ACHN (cell line): ENCODE measurements at places on chromosomes 7 and 10.

GRCh38 chr7:119733127-119733879, 539.7 kb upstream of the KCND2 start:
- no peak for DNase-seq

DNA sequence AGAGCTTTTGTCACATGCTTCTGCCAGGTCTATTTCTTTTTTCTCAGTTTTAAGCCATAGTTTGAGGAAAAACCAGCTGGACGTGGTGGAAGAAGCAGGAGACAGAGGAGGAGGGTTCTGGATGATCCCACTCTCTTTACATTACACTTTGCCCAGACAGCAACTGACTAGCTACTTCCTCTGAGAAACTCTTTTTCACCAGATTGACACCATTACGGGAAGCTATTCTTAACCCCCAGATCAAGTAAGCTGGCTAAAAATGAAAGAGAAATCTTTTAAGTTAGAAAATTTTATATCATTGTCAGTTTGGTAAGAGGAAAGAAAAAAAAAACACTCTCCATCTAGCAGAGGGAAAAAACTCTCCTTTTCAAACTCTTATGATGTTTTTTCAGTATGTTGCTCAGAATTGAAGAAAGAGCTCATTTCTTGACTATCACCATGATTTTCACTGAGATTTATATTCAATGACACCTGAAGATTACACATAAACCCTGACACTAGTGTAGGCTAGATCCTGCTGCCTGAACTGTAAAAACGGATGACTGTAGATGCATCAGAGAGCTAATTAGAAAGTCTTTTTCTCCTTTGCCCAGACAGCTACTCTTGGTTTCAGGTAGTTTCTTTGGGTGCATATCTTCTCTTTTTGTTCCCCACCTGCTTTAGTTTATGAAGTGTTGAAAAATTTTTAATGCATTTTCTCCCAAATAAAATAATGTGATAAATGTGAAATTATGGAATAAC, 203.1 kb downstream of the TFEC start:
- DNase-seq = no peak

DNA sequence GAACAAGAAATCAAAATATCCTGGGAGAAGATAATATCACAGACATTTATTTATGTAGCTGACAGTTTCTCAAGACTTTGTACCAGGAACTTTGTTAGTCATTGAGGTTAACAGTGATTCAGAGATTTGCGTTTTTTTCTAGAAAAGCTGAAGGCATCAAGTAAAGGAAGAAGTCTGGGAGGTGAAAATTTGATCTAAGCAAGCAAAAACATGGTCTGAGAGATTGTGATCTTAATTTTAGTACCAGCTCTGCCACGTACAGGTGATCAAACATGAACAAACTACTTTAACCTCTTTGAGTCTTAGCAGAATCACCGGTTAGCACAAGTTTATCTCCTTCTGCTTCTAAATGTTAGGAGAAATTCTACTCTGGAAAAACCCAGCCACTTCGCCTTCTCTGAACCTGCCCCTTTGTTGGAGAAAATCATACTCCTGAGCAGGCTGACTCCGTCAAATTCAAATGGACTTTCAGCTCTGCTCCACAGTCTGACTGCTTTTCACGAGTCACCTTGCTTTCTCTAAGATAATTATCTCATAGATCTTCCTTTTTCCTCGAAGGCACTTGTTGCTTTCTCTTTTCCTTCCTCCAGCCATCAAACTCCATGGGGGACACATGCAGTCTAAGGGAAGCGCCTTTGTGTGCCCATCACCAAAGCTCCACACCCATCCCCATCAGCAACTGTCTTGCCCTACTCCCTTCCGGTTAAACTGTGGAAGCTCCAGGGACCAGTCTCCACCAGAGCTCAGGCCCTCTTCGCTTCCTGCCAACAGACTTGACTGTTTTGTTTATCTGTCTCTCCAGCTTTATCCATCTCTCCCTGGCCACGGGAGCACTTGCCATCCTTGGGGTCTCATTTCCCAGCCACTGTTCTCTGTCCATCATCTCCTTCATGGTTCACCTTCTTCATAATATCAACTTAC, 86.3 kb downstream of the PRKCQ start:
- DNase-seq = no peak

GRCh38 chr10:76453332-76453731, 1021.9 kb downstream of the LRMDA start:
- DNase-seq = no peak

DNA sequence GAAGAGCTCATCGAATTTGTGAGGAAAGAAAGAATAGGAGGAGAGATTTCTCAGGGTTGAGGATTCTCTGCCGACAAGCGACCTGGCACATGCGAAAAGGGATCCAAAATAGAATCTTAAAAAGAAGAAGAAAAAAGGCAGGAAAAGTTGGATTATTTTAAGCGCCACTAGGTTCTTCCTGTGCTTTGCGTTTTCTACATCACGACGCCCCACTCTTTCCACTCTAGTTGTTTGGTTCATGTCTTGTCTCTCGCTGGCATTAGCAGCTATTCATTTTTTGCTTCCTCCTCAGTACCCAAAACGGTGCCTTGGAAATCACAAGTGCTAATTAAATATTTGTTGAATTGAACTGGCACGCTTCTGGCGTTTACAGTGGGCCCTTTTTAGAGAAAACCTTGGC, 674 bp upstream of the FRA10AC1 start:
- no peak for DNase-seq
